ENCODE measurements at places on chromosomes 2 and 18.

DNA sequence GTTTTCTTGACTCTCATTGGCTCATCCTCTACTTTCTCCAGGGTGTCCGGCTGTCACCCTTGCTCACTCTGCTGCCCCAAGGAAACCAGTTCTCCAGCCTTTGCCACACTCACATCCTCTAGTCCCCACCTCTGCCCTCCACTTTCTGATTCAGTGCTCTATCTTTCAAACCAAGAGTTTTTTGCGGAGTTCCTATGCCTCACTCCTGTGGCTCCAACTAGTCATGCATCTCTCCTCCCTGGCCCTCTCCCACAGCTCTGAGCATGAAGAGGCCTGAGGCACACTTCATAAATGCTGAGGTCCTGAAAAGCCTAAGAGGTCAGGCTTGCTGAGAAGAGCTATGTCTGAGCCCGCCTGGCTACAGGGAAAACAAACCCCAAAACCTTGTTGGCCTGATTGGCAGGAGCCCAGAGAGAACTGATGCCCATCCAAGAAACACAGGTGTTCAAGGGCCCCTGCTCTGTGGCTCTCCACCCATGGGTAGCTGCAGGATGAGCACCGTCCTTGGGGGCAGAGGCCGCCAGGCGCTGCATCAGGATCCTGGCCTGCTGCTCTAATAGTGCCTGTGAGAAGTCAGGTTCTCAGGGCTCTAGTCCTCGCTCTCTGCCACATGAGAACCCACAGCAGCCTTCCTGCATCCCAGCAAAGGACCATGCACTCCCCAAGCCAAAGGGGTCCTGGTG lies 42.1 kb downstream of the HS1BP3 start:
- no peak for DNase-seq

DNA sequence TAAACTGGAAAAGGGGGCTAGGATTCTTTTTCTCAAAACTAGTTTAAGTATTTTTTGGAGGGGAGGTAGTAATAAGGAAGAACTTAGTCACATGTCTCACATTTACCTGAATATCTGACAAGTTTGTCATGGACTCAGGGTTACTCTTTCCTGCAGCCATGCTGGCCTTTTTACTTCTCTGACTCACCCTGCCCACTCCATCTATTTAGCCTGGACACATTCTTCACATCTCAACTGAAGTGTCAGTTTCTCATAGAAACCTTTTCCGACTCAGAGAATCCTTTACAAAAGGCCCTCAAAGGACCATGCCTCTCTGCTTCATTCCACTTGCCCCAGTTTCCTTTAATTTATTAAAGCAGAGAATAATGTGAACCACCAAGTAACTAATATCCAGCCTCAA lies 42.6 kb downstream of the SCN7A start:
- DNase-seq = no peak

- no peak for DNase-seq
Observed at GRCh38 chr2:33859176-33859575, 260.1 kb upstream of the FAM98A start.

GRCh38 chr2:241562269-241562891 lies 3.8 kb downstream of the BOK start:
- DNase-seq = no peak

DNA sequence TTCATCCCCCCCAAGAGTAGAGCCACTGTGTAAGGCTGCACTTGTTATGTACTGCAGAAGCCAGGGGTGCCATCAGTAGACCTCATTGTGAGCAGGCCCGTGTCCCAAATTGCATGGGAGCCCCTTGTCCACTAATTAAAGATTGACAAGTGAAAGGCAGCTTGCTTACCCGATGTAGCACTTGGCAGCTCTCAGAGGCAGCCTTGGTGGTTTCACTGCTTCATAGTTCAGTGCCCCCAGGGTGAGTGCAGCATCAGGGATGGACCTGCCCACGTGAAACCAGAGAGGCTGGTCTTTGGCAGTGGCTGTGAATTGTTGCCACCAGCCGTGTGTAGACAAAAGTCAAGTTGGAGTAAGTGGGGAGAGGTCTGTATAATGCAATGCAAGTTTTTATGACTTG lies 13.3 kb downstream of the TUBB6 start:
- DNase-seq = no peak

DNA sequence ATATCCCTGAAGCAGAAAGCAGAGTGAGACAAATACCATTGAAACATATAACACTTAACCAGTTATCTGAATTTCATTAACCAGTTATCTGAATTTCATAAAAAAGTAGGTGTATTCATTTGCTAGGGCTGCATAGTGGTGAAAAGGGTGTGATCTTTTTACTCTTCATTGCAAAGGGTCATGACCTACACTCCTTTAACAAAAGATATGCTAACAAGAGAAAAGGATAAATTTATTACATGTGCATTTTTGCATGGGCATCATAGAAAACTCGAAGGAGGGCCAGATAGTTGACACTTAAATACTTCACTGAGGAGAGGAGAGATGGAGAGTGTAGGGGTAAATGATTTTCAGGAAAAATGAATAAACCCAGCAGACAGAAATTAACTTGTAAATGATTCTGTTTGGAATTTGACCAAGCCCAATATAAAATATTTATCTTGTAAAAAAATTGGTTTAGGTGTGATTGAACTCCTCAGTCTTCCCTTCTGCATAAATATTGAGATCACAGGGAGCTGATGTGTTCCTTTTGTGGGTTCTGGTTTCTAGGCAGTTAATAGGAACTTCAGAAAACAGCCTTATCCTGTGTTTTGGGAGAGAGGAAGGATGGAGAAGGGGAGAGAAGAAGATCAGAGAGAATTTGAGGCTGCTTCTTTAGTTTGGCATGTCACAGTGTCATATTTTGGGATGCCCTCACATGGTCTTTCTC lies 372.5 kb upstream of the SYT4 start:
- no peak for DNase-seq

DNA sequence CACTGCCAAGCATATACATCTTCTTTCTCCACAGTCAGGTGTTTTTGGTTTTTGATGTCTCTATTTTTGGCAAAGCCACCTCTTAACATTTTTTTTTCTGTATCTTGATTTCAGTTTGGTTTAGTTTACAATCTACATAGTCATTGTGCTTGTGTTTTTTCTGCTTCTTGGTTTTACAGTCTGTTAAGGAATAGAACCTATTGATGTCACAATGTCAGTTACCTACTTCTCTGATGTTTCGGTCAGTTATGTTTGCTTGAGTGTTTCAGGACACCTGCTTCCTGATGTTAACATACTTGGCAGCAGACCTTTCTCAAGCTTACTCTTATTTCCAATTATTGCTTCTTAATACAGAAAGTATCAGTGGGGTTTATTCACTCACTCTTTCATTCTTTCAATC lies 253.3 kb downstream of the SPAG16 start:
- no peak for DNase-seq

GRCh38 chr2:12855508-12855907 lies 138.8 kb downstream of the TRIB2 start:
- DNase-seq = no peak

GRCh38 chr2:242013771-242014170 lies 144.2 kb downstream of the RTP5 start:
- DNase-seq = no peak

DNA sequence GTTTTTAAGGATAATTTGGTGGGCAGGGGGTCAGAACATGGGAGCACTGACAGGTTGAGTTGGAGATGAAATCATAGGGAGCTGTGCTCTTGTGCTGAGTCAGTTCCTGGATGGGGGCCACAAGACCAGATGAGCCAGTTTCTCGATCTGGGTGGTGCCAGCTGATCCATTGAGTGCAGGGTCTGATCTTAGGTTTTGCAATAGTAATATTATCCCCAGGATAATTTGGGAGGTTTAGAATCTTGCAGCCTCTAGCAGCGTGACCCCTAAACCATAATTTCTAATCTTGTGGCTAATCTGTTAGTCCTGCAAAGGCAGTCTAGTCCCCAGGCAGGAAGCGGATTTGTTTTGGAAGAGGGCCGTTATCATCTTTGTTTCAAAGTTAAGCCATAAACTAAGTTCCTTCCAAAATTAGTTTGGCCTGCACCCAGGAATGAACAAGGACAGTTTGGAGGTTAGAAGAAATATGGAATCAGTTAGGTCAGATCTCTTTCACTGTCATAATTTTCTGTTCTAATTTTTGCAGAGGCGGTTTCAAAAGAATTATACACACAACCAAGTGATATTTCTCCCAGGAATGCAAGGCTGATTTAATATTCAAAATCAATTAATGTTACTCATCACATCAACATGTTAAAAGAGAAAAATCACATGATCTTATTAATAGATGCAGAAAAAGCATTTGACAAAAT lies 23.0 kb downstream of the DBI start:
- DNase-seq = no peak

DNA sequence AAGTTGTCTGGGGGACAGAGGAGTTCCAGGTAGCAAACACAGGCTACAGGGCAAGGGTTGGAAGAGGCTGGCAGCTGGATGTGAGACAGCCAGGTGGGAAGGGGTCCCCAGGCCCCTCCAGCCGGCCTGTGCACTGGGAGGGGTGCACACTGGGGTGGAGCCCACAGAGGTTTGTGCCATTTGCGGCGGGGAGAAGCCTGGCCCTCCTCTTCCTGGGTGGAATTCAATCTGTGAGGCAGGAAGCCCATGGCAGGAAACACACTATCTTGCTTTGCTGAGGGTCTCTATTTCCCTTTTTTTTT lies 63.3 kb downstream of the PXDN start:
- no peak for DNase-seq

- DNase-seq = no peak
Observed at GRCh38 chr2:216132585-216132984, 23.4 kb downstream of the XRCC5 start.

DNA sequence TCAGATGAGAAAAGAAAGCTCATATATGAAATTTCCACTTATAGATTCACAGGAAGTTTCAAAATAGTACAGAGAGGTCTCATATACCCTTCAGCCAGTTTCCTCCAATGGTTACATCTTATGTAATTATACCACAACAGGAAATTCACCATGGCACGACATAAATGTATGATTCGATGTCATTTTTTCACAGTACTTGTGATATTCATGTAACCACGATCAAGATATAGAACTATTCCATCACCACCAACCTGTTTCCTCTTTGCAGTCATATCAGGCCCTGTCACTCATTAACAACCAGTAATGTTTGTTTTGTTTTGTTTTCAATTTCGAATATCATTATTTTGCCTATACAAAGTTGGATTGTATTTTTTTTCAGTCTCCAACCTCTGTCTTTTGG lies 314.3 kb upstream of the POU3F3 start:
- DNase-seq = no peak

DNA sequence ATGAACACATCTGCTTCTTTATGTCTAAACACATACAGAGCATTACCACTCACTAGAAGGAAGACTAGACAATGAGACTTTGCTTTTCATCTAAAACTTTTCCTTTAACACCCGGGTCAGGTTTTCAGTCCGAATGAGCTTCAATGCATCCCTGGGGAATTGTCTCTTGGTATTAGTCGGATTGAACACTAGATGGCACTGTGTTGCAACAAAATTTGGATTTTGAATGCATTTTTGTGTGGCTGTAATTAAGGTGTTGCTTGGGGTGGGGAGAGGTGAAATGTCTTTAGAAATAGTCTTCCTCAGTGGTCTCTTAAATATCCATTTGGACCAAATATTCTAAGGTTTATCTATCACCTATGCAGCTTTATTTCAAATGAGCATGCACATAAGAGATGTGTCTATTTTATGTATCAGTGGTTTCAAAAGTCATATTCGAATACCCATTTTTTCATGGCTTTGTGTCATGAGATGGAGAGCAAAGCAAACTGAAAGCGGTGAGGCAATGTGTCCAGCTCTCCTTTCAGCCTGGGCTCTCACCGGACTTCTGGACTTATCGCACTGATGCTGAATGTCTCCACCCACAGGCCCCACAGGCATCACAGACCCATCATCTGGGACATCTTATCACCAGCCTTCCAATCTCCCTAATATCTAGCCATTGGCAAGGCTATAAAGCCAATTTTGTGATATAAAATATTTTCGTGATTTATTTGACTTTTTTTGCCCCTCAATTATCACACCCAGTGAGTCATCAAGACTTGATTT lies 510.3 kb downstream of the RNF144A start:
- peak; percentile 76 for DNase-seq

DNA sequence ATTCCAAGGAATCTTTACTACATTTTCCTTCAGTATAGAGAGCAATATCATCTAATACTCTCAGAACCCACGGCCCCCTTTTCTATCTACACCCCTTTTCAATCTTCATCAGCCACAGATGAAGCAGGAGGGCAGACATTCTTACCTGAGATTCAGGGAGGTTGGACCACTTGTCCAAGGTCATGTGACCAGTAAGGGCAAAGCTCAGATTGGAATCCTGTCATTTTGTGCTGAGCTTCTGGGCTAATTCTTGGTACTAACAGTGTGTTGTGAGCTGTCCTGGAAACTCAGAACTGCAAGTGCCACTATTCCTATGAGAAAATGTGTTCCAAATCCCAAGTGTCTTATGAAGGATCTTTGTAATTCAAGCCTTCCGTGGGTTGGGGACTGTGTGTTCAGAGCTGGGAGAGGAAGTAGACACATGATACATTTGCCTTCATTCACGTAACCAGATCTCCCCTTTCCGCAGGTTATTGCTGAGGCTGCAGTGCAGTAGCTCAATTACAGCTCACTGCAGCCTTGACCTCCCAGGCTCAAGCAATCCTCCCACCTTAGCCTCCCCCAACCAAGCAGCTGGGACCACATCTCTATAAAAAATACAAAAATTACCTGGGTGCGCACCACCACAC lies 3.3 kb downstream of the CHRNA1 start:
- DNase-seq = peak; percentile 8

GRCh38 chr2:69287544-69287943 lies 99.5 kb downstream of the GFPT1 start:
- DNase-seq = no peak

GRCh38 chr18:45656194-45656770 lies 41.0 kb downstream of the SLC14A2 start:
- DNase-seq = no peak

- no peak for DNase-seq
Observed at GRCh38 chr2:220980966-220981675, 591.0 kb downstream of the EPHA4 start.

- peak; percentile 6 for DNase-seq
Observed at GRCh38 chr2:65957886-65958285, 477.0 kb upstream of the MEIS1 start.

DNA sequence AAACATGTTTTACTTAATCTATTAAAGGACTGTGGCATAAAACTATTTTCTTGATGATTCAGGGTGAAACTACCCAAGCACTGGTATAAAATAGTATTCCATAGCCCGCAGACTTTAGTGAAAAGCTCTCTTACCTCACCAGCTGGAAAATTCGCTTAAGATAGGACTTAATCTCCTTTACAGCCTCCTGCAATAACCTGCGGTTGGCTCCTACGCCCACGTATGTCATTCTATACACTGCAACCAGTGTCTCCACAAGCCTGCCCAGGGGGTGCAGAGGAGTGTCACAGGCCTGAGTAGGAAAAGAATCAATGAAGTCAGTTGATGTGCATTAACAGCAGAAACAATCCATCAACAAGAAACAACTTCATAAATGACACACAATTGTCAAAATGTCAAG lies 11.3 kb upstream of the MPP4 start:
- DNase-seq = no peak

- DNase-seq = no peak
Observed at GRCh38 chr2:163703386-163703785, 32.4 kb downstream of the FIGN start.

GRCh38 chr2:240351088-240351741 lies 84.2 kb upstream of the GPC1 start:
- no peak for DNase-seq

GRCh38 chr18:58042826-58043490 lies 1.1 kb upstream of the NEDD4L start:
- no peak for DNase-seq

All from NCI-H1436 (cell line).